ENCODE measurements at places on chromosomes 6 and 20. TPM values are rescaled to one million over a fixed set of nuclear protein-coding genes. Genes with fewer than 3 reads are reported as not detected.

DNA sequence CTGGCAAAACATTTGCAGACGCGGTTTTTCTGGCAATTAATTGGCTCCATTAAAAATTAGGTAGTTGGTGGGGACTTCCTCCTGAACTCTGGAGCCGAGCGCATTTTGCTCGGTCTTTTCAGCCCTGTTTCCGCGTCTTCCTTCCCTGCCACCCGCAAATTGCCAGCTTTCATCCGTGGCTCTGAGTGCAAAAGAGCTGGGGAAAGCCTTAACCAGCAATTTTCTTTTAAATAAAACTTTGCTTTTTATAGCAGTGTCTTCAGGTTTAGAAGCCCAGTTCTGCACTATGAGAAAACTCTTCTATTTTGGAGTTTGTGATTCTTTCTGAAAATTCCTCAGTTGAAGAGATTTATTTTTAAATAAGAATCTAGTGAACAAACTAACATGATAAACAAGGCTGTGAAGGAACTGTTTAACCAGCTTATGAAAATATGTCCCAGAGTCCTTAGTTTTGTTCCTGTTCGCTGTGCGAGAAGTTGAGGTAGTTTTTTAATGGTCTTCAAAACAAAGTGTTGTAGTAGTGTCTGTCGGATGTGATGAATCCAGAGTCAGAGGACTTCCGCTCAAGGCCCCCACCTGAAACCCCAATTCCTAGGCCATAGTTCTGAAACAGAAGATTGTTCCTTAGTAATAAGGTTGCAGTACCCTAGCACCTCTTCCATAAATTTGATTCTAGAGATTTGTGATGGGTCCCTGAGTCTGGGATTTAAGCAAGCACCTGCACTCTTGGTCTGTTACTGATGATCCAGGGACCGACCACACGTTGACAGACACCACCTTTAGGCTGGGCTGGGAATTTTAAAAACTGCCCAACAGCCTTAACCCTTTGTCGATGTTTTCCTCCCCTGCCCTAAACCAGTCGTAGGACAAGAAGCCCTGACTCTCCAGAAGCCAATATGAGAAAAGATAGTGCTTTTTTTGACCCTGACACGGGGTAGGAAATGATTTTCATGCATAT lies 950 bp downstream of the KCTD20 start:
- no peaks in the 10 kb centered on the region for H3K27me3 ChIP-seq
- DNase-seq = no peak
- H3K27ac ChIP-seq = peak overlapping the region; percentile 98
- H3K4me1 ChIP-seq = peaks cover 37% of the 10 kb centered on the region
- H3K4me3 ChIP-seq = peak overlapping the region; percentile 96

DNA sequence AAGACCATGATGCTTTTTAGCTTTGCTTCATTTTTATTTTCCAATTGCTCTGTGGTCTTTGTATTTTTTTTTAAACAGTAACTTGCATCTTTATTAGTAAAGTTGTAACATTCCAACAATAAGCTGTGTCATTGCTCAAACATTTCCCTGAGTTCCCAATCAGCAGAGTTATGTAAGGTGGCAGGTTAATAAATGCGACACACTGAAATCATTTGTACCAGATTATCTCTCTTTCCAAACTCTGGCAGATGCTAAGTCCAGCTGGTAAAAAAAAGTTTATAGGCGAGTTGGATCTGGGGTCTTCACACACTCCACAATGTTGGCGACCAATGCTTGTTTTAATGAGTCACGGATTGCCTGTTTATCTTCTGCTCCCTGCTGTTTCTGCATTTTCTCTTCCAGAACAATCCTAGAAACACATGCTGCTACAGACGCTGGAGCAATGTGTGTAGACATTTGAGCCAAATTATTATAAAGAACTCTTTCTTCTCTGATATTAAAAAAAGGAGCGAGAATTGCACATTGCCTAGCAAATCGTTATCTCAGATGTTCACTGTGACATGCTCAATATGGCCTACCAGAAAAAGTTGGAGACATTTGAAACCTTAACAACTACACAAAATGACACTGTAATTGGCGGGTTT lies 113.6 kb upstream of the IFNGR1 start:
- no peak overlapping the region for H3K4me3 ChIP-seq
- no peak for DNase-seq
- no peak overlapping the region for H3K27ac ChIP-seq
- H3K27me3 ChIP-seq = peaks cover 6% of the 10 kb centered on the region
- H3K36me3 ChIP-seq = no peaks in the 10 kb centered on the region

SIM1 gene
- not detected for total RNA-seq

GLP1R gene
- total RNA-seq = not detected
